Suppressor macrophage treated with lipopolysaccharide for 1 hour (primary cell): ENCODE measurements at places on chromosomes 13 and 19.

- no peak for DNase-seq
Observed at GRCh38 chr13:41004875-41005693, 14.0 kb downstream of the ELF1 start.

GRCh38 chr13:97574926-97575325 is 141.0 kb downstream of the RAP2A start:
- peak; percentile 21 for DNase-seq

- no peak for DNase-seq
Observed at GRCh38 chr13:26616126-26616525, 58.6 kb downstream of the WASF3 start.

GRCh38 chr19:35733180-35734125 is 8.8 kb downstream of the IGFLR1 start:
- no peak for DNase-seq

- DNase-seq, result no peak
Observed at GRCh38 chr13:59607780-59608233, 555.9 kb downstream of the DIAPH3 start.

- DNase-seq, result no peak
Observed at GRCh38 chr13:112442483-112443090, 66.4 kb downstream of the SPACA7 start.

DNA sequence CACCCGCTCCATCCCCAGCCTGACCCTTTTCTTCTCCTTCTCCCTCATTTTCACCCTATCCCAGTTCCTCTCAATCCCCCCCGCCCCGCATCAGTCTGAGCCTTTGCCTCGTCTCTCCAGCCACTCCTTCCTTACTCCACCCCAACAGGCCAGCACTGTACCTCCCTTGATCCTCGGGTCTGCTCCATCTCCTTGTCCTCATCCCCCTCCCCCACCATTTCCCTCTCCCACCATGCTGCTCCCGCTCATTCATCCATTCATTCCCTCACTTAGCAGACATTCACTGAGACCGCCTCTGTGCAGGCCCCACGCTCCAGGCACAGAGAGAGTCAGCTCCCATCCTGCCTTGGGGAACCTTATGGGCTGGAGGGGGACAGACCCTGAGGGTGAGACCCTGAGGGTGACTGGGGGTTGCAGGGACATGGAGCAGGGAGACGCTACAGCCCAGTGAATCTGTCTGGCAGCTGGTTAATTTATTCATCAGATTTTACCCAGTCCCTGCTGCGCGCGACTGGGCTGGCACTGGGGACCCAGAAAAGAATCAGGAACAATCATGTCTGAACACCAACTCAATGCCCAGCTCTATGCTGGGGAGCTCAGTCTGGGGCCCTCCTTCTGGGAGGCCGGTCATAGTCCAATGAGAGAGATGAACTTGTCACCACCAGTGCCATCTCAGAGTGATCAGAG is 881 bp downstream of the ARHGAP33 start:
- no peak for DNase-seq

DNA sequence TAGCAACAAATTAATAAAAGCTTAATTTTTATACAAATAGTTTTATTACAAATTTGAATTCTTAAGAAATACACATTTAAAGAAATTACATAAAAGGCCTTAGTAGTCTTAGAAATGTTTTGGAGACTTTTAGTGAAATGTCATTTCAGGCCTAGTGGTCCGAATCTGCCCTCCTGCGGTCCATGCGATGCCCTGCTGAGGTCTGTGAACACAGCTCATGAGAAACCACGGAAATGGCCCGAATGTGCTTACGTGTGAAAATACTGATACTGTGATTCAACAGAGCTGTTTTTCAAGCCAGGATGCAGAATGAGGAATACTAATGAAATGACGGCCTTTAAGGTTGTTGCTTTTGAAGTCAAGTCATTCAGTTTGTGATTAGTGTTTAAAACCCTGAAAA is 157.9 kb downstream of the COL4A1 start:
- no peak for DNase-seq

GRCh38 chr19:8505680-8506401 is 3.4 kb upstream of the PRAM1 start:
- DNase-seq, result peak; percentile 90

DNA sequence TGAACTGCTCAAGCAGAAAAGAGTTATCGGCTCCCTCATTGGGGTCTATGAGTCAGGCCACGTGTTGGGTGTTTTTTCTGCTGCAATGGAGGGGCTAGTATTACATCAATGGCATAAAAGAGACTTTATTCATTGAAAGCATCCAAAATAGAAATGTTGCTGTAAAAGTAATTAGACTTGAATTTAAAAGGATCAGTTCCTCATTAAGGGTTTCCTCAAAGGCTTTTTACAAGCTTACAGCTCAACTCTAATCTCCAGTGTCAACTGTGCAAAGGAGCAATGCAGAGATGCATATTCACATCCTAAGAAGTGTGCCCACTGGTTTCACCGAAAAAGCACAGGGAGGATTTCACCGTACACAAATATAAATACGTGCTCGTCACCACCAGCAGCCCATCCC is 300.3 kb downstream of the FOXO1 start:
- DNase-seq, result no peak

- no peak for DNase-seq
Observed at GRCh38 chr19:48613852-48614435, 932 bp downstream of the FAM83E start.

- no peak for DNase-seq
Observed at GRCh38 chr19:34431681-34432402, 3.7 kb downstream of the UBA2 start.

- peak; percentile 72 for DNase-seq
Observed at GRCh38 chr19:44587963-44588770, 25.2 kb upstream of the IGSF23 start.

DNA sequence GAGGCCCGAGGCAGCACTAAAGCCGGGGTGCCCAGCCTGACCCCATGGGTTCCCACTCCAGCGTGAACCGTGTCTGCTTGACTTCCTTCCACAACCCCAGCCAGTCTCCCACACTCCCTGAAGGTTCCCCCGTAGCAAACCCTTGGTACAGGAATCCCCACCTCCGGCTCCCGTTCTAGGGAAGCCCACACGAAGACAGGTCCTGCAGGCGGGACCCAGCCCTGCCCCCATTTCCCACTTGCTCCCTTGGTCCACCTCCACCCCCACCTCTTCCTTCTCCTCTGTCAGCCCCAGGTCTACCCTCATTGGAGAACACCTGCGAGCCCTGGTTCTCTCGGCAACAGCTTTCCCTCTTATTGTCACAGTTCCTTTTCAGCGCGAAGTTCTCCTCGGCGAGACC is 23.9 kb downstream of the C19orf81 start:
- DNase-seq, result no peak

- peak; percentile 24 for DNase-seq
Observed at GRCh38 chr13:41268764-41269163, 5.4 kb upstream of the MTRF1 start.

- peak; percentile 7 for DNase-seq
Observed at GRCh38 chr13:109196948-109197347, 567.5 kb downstream of the MYO16 start.

DNA sequence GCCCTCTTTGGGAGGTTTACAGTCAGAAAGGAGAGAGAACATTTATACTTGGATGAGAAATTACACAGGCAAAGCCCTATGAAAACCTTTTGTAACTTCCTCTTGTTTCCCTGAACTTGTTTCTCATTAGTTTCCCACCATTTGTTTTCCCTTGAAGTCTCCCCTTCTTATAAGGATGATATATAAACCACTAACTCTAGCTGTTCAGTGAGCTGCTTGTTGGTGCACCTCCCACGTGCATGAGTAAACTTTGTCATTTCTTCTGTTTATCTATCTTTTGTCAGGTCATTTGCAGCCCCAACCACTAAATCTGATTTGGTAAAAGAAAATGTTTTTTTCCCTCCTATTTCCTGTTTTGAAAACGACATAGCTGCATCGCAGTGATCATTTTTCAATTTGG is 919.9 kb downstream of the SLITRK1 start:
- DNase-seq, result no peak

- no peak for DNase-seq
Observed at GRCh38 chr13:23767838-23768237, 121.4 kb downstream of the MIPEP start.

GRCh38 chr13:22061806-22062391 is 391.0 kb downstream of the FGF9 start:
- no peak for DNase-seq

DNA sequence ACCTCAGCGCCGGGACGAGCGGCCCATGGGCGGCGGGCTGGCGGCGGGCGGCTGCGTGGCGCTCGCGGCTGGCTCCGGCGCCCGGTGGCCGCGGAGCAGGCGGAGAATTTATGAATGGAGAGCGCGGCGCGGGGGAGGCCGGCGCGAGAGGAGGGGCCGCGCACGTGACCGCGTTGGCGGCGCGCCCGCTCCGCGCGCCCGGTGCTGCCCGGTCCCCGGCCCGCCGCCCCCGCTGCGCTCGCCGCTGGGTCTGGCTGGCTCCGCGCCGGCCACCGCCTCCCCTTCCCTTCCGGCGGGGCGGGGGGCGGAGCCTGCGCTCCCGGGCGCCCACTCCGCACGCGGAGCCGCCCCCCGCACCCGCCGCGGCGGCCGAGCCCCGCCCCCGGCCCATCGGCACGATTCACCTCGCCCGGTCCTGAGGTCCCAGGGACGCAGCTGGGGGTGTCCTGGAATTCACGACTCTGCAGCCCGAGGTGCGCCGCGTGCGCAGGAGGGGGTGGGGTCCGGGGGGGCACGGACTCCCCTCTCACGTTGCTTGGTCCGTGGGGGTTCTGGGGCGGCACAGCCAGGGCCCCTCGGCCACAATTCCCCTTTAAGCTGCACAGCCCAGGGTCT is at the start of gene CBARP:
TSS of gene CBARP (minus strand) at position 252 of the 615 bp plus-strand sequence. CDS start 1,905 bp downstream, outside the sequence.
- peak; percentile 45 for DNase-seq

GRCh38 chr13:63481334-63481733 is 2065.7 kb upstream of the PCDH20 start:
- DNase-seq, result no peak

DNA sequence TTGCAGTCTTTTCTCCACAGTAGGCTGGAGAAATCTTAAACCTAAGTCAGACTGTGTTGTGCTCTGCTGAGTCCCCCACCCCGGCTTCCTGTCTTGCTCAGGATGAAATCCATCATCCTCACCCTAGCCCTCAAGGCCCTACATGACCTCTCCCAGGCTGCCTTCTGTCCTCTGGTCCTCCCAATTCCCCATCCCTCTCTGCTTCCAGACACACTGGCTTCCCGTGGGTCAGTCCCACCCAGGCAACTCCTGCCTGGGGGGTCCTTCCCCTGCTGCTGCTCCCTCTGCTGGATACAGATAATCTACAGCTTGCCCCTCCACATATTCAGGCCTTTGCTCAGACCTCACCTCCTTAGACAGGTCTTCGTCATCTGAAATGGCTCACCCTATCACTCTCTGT is 18.4 kb upstream of the CBY2 start:
- no peak for DNase-seq

DNA sequence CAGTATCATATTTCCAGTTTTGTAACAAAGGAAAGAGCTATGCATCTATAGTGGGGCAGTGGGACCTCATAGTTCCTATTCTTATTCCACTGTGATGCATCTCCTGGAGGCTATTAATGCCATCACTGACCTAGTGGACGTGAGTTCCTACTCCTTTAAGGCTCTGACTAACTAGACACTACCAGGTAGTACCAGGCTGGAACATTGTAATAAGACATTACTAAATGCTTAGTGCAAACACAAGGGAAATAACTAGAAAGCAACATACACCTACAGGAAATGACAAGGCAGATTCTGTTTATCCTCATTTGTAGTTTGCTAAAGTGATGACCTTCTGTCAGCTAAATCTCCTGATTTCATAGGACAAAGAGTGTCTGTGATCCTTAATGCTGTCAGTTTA is 192.5 kb downstream of the POSTN start:
- no peak for DNase-seq

- DNase-seq, result no peak
Observed at GRCh38 chr19:13037161-13037560, 41.9 kb downstream of the NFIX start.

DNA sequence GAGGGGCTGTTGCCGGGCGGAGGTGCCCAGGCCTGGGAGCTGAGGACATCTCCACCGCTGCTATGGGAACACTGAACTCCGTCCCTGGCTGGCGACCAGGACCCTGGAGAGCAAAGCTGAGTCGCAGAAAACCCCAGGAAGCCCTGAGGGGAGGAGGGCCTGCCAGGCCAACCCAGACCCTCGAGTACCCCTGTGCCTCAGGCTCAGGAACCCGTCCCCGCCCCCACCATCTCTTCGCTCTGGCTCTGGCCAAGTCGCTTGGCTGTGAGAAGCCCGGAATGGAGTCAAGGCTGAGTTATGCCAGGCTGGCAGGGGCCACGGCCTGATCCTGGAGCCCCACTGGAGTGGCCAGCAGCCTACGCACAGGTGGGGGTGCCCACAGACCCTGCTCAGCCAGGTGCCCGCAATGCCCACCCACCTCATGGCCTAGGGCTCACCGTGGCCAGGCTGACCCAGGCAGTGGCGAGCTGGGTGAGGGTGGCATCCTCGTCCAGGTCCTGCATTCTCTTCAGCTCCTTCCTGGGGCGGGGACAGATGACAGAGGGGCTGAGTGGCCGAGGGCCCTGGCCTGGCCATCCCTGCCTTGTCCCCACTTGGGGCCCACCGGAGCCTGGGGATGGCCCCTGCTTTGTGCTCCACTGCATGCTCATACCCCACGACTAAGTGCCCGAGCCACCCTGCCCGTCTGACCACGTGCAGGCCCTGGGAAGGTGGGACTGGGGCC is 8.5 kb upstream of the CERS1 start:
- no peak for DNase-seq

DNA sequence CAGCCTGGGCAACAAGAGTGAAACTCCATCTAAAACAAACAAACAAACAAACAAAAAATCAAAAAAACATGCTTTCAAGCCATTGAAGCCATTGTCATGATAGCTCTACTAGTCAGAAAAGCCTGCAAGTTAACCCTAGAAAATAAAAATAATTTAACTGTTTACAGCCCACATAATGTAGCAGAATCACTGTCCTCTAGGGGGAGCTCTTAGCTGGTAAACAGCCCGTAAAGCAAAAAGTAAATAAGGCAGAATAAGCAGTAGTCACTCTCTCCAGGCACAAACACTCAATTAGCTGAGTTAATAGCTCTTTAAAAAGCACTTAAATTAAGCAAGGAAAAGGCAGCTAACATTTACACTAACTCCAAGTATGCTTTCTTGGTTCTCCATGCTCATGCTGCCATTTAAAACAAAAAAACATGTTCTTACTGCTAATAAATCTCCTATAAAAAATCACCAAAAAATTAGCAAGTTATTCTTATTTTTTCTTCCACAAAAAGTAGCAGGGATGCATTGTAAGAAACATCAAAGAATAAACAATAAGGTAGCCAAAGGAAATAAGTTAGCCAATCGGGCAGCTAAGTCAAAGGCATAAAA is 11.3 kb downstream of the LILRB4 start:
- peak; percentile 85 for DNase-seq

- DNase-seq, result no peak
Observed at GRCh38 chr13:100506154-100506553, 82.4 kb downstream of the GGACT start.
